ENCODE measurements at places on chromosomes 5 and 9. TPM values are rescaled to one million over a fixed set of nuclear protein-coding genes. Genes with fewer than 3 reads are reported as not detected.

GRCh38 chr5:122014236-122014935, 52.6 kb downstream of the SRFBP1 start:
- DNase-seq = no peak
- H3K27me3 ChIP-seq = no peaks in the 10 kb centered on the region
- no peaks in the 10 kb centered on the region for H3K4me1 ChIP-seq
- no peaks in the 10 kb centered on the region for H3K36me3 ChIP-seq
- H3K4me3 ChIP-seq = no peak overlapping the region
- no peak overlapping the region for H3K27ac ChIP-seq

DNA sequence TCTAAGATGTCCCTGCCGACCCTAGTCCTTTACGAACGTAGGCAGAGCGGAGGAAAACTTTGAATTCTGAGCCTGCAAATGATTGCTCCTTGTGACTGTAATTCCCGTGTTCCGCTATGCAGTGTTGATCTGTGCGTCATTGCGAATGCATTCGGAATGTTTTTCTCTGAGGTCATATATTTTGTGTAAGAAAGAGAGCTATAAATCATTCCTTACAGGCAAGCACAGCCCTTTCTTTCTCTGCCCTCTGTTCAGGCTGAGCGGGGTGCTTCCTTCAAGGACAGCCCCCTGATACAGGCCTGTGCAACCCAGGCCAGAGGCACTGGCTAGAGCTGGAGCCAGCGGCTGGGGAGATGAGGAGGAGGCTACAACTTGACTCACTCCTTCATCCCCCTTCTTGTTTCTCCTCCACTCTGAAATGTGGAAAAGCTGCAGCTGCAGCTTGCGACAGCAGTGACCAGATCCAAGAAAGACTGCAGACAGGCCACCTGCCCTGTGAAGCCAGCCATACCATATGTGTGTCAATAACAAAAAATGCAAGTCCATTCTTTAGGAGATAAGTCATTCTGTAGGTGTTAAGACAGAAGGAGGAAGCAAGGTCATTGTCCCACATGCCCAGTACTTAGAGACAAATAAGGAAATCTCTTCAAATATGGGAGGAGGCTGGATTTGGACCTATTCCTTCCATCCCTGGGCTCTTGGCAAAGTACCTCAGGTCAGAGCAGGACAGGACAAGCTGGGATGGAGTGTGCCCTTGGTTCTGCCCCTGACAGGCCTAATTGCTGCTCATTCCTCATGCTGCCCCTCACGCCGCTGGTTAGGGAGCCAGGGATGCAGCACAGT, 345.7 kb upstream of the WWC1 start:
- DNase-seq = no peak
- H3K4me1 ChIP-seq = no peaks in the 10 kb centered on the region
- H3K4me3 ChIP-seq = no peak overlapping the region

Gene SEMA4D
- 7.8 TPM for polyA plus RNA-seq

Gene PCDHA9
- polyA plus RNA-seq = not detected

- no peak for DNase-seq
- no peak overlapping the region for H3K27ac ChIP-seq
- H3K4me1 ChIP-seq = peaks cover 15% of the 10 kb centered on the region
Measured at GRCh38 chr5:141869514-141869913, 8.7 kb downstream of the PCDH1 start.

- no peaks in the 10 kb centered on the region for H3K36me3 ChIP-seq
- no peaks in the 10 kb centered on the region for H3K27me3 ChIP-seq
- no peak overlapping the region for H3K27ac ChIP-seq
Measured at GRCh38 chr9:37104183-37104889, 16.0 kb upstream of the ZCCHC7 start.

Gene PFN3
- polyA plus RNA-seq = not detected

DNA sequence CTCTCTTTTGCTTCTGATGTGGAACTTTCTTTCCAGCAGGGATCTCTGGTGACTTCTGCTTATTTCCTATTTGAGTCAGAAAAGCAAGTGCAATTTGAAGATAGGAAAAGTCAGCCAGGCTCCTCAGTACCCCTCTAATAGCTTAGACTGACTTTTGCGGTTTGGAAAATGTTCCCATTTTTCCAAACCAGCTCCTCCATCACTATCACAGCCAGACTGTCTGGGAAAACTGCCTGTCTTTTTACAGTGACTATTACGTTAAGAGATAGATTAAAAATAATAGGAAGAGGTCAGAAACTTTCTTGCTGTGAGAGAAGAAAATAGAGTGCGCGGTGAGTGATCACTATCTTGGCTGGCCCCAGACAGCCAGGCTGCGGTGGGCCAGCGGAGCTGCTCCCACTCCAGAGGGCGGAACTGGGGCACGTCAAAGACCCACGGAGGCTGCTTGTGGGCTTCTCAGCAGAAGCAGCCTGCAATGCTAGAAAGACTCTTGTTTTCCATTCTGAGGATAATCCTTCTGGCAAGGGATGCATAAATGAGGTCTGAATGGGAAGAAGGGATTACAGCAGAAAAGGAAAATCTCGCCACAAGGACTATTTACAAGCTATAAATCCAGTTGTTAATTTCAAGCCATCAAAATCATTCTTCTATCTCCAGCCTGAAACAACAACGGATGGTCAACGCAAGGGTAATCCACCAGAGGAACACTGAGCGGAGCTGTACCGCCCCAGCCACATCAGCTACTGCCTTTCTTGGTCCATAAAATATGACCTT, 151.0 kb upstream of the MSX2 start:
- H3K4me3 ChIP-seq = no peak overlapping the region
- H3K27ac ChIP-seq = no peak overlapping the region
- H3K27me3 ChIP-seq = no peaks in the 10 kb centered on the region
- no peaks in the 10 kb centered on the region for H3K36me3 ChIP-seq

Gene TAS2R1
- polyA plus RNA-seq = not detected

Gene LCN1
- polyA plus RNA-seq = not detected

- H3K27ac ChIP-seq = no peak overlapping the region
- no peaks in the 10 kb centered on the region for H3K4me1 ChIP-seq
- no peak for DNase-seq
- no peak overlapping the region for H3K4me3 ChIP-seq
- H3K36me3 ChIP-seq = no peaks in the 10 kb centered on the region
Measured at GRCh38 chr5:136027311-136027710, 1.5 kb upstream of the TGFBI start.
